ENCODE measurements at places on chromosomes 1 and 21.

- no peak for DNase-seq
Measured at GRCh38 chr1:68506386-68506785, 9.5 kb upstream of the DEPDC1 start.

- no peak for DNase-seq
Measured at GRCh38 chr1:202702088-202702487, 8.2 kb downstream of the SYT2 start.

DNA sequence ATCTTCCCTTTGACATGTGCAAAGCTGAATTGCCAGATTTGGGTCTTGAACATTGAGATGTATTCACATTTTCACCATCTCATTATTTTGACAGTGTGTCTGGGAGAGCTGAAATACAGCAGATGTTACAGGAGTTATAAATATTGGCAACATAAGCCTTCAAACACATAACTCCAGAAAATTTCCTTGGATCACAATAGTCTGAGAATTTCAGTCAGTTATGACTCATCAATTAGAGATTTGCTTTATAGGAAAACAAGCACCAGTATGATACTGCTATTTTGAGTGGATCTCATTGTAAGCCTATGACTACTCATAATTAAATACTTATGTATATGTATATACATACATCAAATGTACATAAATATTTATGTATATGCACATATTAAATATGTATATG lies 1171.8 kb downstream of the AMY1C start:
- no peak for DNase-seq

DNA sequence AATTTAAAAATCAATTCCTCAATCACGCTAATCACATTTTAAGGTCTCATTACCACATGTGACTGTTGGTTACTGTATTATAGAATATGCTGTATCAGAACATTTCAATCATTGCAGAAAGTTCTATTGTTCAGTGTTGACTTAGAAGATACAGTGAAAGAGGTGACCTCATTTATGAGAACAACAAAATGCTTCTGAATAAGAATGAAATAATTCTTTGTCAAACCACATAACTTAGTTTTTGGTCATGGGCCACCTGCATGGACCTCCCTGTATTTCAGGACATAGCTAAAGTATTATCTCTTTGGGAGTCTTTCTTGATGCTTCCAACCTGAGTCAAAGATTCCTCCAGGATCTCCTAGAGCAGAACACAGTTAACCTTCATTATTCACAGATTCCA lies 22.3 kb downstream of the MFSD2A start:
- no peak for DNase-seq

DNA sequence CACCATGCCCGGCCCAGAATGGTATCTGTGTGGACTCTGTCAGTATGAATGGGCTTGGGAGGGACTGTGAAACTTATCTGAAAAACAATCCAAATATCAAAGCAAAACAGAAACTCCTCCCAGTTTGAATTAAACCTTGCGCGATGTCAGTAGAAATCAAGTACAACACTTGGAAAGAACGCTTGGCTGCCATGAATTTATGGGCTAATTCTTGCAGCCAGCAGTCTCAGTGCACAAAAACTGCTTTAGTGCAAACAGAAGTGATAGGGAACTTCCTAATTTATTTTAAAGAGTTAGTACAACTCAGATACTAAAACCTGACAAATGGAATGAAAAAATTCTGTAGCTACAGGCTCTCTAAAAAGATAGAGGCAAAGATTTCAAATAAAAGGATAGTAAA lies 8.5 kb downstream of the CLCA1 start:
- no peak for DNase-seq

DNA sequence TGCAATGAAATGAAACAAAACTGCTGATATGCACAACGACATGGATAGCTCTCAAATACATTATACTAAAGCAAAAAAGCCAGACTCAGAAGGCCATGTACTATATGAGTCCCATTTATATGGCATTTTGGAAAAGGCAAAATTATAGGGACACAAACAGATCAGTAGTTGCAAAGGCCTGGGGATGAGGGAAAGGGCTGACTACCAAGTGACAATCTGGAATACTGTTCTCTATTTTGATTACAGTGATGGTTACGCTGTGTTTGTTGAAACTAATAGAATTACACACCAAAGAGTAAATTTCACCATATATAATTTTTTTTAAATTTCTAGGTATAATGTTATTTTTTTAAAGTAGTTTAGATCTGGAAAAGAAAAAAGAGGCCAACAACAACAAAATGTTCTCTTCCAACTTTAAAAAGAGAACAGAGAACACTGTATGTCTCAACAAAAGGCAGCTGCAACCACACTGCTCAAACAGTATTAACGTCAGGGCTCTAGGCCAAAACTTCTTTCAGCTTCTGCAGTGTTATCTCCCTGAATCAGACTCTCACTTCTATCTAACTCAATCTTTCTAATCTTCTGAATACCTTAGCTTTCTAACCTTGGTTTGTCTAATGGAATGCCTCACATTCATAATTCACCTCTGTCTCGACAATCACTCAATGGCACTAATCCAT lies 75.8 kb downstream of the FOXJ3 start:
- DNase-seq = peak; percentile 35

GRCh38 chr1:219566951-219567947 lies 45.7 kb downstream of the ZC3H11B start:
- DNase-seq = peak; percentile 53

- no peak for DNase-seq
Measured at GRCh38 chr1:77168358-77168757, 50.9 kb downstream of the PIGK start.

GRCh38 chr1:183723571-183723970 lies 70.5 kb upstream of the APOBEC4 start:
- DNase-seq = no peak

DNA sequence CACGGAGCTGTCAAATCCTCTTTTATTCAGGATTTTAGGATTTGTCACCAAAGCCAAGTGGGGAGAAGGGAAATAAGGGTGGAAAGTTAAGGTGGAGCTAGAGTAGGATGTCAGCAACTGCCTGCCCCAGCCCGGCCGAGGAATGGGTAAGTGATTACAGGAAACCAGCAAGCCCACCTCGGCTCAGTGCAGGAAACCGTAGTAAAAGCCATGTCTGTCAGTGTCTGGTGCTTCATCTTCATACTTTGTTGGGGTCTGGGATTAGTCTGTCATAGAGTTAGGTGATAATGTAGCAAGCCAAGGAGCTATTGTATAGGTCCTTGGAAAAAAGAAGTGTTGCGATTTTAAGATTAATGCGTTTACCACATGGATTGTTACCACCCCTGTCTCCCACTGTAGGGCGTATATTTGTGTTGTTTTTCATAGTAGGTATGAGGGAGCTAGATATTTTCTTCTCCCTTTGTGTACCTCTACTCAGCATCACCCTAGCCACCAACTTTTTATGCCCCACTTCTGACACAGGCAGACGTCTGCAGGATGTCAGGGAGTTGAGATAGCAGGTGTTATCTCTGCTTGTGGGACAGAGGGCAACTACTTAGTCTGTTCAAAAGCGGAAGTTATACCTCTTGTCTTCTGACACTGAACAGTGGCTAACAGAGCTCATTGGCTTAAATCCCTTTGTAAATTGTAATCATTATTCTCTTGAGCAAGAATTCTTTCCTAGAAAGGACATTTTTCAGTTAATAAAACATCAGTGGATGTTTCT lies 253.7 kb downstream of the HHAT start:
- no peak for DNase-seq

GRCh38 chr1:50332941-50333594 lies 90.2 kb downstream of the DMRTA2 start:
- peak; percentile 86 for DNase-seq

- DNase-seq = peak; percentile 50
Measured at GRCh38 chr1:204377800-204378668, 18.3 kb upstream of the PLEKHA6 start.

GRCh38 chr1:31605908-31606427 lies 11.5 kb upstream of the HCRTR1 start:
- DNase-seq = no peak

DNA sequence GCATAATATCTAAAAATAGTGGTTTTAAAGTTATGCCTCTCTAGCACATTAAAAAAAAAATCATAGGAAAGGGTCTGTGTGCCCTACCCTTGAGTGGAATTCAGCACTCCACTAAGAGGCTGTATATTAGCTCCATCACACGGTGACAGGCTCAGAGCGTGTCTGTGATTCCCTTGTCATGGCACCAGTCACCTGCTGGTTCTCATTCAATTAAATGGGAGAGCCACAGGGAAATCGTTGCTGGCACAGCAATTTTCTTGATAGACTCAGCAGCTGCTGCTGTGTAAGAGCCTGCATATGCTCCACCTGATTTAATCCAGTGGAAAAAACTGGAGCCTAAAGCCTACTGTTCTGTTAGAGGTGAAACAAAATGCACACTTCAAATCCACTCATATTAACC lies 9.5 kb downstream of the ATP6V1G3 start:
- no peak for DNase-seq

GRCh38 chr1:78234496-78234895 lies 188.7 kb downstream of the GIPC2 start:
- DNase-seq = no peak

- DNase-seq = no peak
Measured at GRCh38 chr1:2975466-2976179, 45.6 kb upstream of the ACTRT2 start.
